ENCODE measurements at places on chromosomes 2 and 18. TPM values are rescaled to one million over a fixed set of nuclear protein-coding genes. Genes with fewer than 3 reads are reported as not detected.

GRCh38 chr2:64932371-64933216 lies 56.6 kb upstream of the SLC1A4 start:
- no peak for DNase-seq

- DNase-seq: no peak
Observed at GRCh38 chr2:25127646-25128045, 40.7 kb downstream of the POMC start.

- no peak for DNase-seq
Observed at GRCh38 chr2:182618672-182619079, 97.4 kb upstream of the DNAJC10 start.

- no peak for DNase-seq
Observed at GRCh38 chr18:63378919-63379638, 12.1 kb upstream of the KDSR start.

GRCh38 chr2:231300020-231300721 lies 95.3 kb upstream of the B3GNT7 start:
- DNase-seq: no peak

- DNase-seq: no peak
Observed at GRCh38 chr2:212733273-212733672, 194.7 kb upstream of the ERBB4 start.

DNA sequence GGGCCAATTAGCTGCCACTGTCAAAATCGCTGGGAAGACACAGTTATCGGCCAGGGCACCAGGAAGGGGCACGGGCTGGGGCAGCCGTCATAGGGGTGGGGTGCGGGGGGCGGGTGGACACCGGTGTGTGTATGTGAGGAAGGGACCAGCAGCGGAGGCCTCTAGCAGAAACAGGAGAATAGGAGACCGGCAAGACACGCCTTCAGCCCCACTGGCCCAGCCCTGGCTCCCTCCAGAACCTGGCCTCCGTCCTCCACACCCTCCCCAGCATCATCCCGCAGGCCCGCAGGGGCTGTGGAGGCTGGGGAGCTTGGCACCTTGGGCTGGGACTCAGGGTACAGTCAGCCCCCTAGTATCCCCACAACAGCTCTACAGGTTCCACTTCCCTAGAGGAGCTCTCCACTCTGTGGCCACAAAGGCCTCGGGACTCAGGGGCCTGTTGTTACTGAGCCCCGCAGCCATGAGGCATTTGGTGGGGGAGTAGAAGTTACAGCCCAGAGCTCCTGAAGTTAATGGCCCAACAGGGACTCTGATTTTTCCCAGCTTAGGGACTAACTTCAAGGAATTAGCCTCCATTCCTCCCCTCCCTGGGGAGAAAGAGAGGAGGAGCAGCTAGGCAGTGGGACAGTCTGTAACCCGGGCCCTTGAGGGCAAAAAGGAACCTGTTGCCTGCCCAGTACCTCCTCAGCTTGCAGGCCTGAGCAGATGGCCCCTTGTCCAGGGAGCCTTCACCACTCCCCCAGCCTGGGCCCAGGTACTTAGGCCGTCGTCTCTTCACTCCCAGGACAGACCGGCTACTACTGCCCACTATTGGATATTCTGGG lies 19.9 kb downstream of the SH2D6 start:
- no peak for DNase-seq

- DNase-seq: peak; percentile 83
Observed at GRCh38 chr2:135985826-135986393, 484 bp upstream of the DARS1 start.

- no peak for DNase-seq
Observed at GRCh38 chr2:136482966-136483365, 282.4 kb upstream of the THSD7B start.

GRCh38 chr2:233411162-233411561 lies 56.9 kb downstream of the DGKD start:
- DNase-seq: no peak

GRCh38 chr2:95062242-95063085 lies 37.0 kb downstream of the MAL start:
- no peak for DNase-seq

- DNase-seq: no peak
Observed at GRCh38 chr2:36376319-36376765, 20.8 kb downstream of the CRIM1 start.

- no peak for DNase-seq
Observed at GRCh38 chr2:15116830-15117229, 444.3 kb downstream of the NBAS start.

- no peak for DNase-seq
Observed at GRCh38 chr2:70532244-70532935, 21.2 kb downstream of the TGFA start.

GRCh38 chr2:45851111-45851510 lies 199.6 kb downstream of the PRKCE start:
- DNase-seq: no peak

GRCh38 chr2:7646661-7647060 lies 729.4 kb downstream of the RNF144A start:
- no peak for DNase-seq

- no peak for DNase-seq
Observed at GRCh38 chr2:142724186-142724585, 153.3 kb upstream of the KYNU start.

- no peak for DNase-seq
Observed at GRCh38 chr2:142415461-142415860, 284.6 kb upstream of the LRP1B start.

- DNase-seq: no peak
Observed at GRCh38 chr2:181157326-181157725, 176.9 kb downstream of the UBE2E3 start.

- DNase-seq: no peak
Observed at GRCh38 chr2:232886176-232886575, 16.1 kb downstream of the SNORC start.

- no peak for DNase-seq
Observed at GRCh38 chr2:118845005-118845521, 2.4 kb downstream of the EN1 start.

DNA sequence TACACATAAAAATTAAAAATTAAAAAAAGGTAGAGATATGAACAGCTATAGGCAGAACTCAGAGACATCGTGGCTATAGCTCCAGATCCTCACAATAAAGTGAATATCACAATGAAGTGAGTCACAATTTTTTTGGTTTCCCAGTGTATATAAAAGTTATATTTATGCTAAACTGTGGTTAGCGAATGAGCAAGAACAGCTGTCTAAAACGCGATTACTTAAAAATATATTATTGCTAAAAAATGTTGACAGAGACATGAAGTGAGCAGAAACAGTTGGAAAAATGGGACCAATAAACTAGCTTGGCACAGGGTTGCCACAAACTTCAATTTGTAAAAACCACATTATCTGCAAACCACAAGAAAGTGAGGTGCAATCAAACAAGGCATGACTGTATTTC lies 551.7 kb upstream of the NETO1 start:
- no peak for DNase-seq

DNA sequence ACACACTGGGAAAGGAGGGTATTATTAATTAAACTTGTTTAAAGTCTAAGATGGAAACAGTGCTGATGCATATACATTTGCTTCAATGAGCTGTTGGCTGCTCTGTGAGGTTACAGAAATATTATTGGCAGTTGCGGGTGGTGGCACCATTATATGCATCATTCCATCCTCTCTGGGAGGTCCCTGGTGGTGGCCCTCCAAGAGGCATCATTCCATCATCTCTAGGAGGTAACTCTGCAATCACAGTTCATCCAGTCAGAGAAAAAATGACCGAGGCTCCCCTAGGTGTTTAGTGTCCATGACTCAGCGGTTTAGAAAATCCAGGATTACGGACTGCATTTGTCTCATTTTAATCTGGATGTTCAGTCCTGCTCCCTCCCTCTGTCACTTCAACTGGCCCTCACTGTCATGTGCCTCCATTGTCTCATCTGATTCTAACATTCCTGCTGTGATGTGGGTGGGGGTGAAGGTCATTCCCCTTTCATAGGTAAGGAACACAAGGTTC lies 15.4 kb downstream of the AFF3 start:
- DNase-seq: no peak

DNA sequence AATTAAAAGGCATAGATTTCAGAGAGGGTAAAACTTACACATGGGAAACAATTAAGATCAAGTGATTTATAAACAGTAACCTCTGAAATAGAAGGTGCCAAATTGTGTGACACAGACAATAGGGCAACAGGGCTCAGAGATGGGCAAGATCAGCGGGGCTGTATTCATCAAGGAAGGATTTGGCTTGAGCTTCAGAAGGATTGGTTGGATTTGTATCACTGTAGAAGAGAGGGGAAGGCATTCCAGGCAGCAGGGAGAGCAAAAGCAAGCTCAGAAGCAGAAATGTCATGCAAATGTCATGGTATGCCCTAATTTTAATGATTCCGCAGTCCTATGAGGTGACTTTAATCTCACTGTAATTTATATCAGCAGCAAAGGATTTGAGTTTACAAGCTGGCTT lies 415.0 kb upstream of the NRP2 start:
- DNase-seq: no peak

DNA sequence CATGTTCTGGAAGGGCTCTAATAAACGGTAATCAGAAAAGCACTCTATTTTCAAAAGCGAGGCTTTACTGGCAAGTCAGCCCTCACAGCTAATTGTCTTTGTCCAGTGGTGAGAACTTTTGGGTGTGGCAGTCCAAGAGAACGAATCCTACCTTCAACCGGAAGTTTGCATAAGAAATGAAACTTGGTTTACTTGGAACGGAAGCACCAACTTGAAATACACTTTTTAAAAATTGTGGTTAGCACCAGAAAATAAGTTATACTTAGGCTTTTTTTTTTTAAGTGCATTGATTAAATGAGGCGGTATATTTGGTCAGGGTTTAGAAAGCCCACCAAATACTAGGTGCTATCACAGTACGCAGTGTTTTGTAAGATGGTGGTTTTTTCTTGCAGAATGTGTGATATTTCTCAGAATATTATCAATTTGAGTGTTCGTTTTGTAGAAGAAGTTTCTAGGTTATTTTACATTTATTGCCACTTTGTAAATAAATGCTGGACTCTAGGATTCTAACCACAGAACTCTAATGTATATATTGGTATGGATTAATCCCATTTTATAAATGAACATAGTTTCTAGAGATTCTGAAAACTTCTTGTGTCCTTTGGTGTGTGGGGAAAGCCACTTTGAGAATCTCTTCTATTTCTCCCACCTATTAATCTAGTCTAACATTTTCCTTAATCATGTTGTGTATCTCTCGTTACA lies 1.2 kb downstream of the MYL12A start:
- no peak for DNase-seq

Gene VWC2L
- total RNA-seq: not detected

Gene GKN1
- not detected for total RNA-seq

Gene MBD2
- 206 TPM for total RNA-seq

Gene ADCYAP1
- total RNA-seq: not detected

Gene MROH2A
- not detected for total RNA-seq

Gene SERPINB12
- total RNA-seq: not detected

Gene LRRTM1
- not detected for total RNA-seq

Gene SERPINB10
- total RNA-seq: 2.8 TPM

Gene MYO3B
- 4.1 TPM for total RNA-seq

Gene ATL2
- total RNA-seq: 55.0 TPM

Gene GREB1
- total RNA-seq: 2.4 TPM
